Effector CD8-positive, alpha-beta T cell (primary cell): ENCODE measurements at places on chromosomes 5 and 9.

DNA sequence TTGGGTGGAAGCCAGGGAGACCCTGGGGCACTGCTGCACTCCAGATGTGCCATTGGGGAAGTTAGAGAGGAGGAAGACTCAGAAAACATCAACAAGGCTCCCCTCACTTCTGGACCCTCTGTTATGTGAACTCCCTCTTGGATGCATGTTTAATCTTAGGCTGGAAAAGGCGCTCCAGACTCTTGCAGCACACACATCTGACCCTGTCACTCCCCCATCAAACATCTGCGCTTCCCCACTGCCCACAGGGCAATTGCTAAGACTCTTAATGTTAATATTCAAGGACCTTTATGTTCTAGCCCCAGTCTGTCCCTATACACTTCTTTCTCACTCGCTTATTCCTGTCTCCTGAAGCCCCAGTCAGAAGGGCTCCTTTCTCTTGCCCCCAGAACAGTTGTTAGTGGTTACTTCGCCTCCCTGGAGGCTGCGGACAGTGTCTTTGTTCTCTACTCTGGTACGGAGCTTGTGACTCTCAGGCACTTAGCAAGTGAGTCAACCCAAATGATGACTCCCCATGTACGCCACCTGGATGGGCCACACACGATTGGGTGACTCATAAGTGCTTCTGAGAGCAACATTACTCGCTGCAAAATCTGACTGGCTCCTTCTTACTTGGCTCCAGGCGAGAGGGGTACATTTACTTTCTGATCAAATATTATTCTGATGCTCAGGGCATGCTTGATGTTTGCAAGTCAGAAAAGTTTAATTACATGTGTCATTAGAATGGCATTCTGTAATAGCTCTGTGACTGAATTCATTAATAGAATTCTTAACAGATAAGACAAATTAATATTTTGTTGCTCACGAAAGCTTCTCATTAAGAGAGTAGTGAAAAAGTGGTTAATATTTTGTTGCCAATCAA lies 193.6 kb downstream of the HSPA4 start:
- no peak for DNase-seq

- DNase-seq, result no peak
Observed at GRCh38 chr9:120807607-120808379, 14.6 kb upstream of the FBXW2 start.

GRCh38 chr5:110288766-110289511 lies 437.5 kb downstream of the TMEM232 start:
- DNase-seq, result no peak

DNA sequence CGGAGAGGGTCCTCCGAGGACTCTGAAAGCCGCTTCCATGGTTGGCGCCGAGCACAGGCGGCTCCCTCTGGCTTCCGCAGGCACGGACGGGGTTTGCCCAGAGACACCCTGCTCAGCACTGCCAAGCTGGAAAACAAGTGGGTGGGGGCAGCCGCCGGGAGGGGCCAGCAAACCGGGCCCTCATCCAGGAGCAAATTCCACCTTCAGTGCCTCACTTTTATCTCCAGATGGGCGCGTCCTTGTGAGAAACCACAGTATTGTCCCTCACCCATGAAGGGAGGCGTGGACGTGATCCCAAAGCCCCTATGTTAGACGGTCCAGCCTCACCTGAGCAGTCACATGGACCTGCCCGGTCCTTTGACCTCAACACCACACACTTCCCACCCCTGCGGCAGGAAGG lies 29.0 kb downstream of the MED10 start:
- DNase-seq, result no peak

- no peak for DNase-seq
Observed at GRCh38 chr9:93265301-93265971, 81.5 kb downstream of the WNK2 start.

GRCh38 chr5:7759257-7759871 lies 91.6 kb downstream of the CFAP90 start:
- DNase-seq, result no peak

DNA sequence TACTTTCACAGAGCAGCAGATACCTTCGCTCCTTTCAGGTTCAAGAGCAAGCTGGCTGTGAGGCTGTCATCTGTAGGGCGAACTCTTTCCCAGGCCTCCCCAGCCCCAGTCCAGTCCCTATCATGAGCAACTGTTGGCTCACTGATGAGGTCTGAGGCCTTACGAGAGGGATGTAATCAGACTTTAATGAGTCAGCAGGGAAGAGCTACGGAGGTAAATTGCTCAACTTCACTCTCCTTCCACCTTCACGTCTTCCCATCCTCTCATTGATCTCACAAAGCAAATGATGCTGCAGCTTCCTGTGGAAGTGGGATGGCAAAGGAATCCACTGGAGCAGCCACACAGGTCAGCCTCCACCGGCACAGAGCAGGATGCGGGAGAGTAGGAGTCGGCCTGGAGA lies 130.7 kb upstream of the TBCA start:
- no peak for DNase-seq

- no peak for DNase-seq
Observed at GRCh38 chr5:170554521-170555267, 50.9 kb downstream of the KCNIP1 start.

DNA sequence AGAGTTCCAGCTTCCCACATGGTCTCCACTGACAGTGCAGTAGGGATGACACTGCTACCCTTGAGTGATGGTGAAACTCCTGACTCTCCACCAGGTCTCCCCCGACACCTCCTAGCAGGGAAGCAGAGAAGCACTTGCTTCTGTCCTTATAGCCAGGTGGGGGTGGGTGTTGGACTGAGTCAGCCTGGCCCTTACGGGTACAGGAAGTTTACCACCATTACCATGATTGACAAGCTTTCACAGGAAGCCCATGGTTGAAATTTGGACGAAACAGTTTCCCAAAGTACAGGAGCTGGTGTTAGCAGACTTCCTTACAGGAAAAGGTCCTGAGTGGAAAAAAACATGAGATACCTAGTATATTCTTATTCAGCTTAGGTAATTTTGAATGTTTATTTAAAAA lies 3.1 kb upstream of the FBXL7 start:
- no peak for DNase-seq

DNA sequence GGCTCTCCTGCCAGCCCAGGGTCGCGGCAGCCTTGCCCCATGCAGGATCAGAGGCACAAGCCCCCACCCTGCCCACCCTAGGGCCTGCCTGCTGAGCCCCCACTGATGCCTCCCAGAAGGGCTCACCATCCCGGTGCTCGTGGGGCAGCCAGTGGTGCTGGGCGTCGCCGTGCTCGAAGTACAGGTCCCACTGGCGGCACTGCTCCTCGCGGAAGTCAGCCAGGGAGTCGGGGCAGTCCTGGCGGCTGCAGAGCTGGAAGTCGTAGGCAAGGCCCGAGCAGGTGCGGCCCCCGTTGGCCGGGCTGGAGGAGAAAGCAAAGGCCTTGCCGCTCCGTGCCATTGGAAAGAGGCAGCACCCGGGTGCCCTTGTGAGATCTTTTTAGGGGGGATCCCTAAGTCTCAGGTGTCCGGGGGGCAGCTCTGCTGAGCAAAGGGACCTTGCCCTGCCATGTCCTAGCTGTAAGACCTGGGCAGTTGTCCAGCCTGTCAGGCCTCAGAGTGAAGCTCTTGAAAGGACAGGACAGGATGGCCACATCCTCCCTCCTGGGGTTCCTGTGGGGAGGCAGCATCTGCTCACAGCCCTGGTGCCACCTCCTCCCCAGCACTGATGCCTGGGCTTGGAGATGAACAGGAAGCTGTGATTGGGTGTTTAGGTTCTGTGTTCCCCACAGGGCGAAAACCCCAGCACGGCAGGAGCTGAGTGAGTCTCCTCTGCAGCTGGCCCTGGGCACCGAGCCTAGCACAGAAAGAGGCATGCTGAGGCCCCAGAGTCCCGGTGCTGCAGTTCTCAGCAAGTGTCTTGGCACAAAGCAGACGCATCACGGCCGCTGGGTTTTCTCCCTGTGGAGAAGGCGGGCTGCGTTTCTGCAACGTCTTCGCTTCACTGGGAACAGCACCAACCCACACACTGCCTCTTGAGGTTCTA lies 77.7 kb downstream of the ZNF354C start:
- DNase-seq, result no peak

DNA sequence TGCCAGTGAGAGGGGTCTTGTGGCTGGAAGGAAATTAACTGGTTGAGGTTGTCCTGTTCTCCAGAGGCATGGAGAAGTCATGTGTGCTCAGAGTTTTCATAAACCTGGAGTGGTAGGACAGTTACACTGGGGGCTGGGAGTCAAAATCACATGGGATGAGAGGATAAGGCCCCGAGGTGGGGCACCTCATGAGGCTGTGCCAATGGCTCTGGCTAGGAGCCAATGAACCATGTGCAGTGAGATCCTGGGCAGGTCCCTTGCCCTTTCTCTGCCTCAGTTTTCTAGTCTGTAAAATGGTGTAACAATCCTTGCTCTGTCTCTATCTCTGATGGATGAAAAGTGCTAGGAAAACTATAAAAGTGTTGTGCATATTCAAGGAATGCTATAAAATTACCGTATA lies 7.0 kb upstream of the SYNPO start:
- no peak for DNase-seq
